ENCODE measurements at places on chromosomes 4 and X.

DNA sequence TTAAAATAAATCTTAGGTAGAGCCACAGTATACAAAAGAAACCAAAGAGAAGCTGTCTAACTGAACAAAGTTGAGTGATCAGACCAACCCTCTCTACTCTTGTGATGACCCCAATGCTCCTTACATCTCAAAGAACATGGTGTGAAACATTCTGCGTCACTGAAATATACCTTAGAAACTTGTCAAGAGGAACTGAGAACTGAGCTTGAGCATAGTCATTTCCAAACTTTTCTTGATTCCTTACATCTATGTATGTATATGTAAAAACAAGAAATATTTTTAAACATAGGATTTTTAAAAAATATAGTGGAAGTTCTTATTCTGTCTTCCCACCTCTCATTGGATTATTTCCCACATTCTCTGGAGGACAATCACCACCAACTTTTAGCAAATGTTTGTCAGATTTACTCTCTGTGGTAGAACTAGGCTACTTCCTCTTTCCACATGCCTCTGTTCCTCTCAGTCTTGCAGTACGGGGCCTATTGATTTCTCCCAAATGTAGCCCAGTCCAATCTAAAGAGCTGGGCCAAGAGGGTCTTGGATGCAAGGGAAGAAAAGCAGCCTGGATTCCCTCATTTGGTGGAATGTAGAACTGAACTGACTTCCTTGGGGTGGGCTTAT lies 98.2 kb upstream of the HHIP start:
- no peak for DNase-seq

GRCh38 chrX:110321670-110322069 lies 3.8 kb upstream of the AMMECR1 start:
- DNase-seq = no peak

GRCh38 chr4:44446191-44446590 lies 2.4 kb downstream of the KCTD8 start:
- DNase-seq = no peak

DNA sequence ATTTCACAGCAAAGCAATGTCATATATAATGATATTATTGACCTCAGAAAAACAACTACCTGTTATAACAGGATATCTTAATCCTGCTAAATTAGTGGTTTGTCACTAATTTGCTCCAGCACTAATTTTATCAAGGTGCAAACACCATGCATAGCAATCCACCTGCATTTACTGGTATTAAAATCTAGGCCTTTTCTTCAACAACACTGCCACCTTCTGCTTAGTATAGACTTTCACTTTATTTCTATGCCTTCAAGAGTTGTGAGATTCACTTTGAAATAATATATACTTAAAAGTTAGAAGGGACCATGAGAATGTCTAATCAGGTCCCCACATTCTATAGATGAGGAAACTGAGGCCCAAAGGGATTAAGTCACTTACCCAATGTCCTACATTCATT lies 82.1 kb upstream of the IQCM start:
- no peak for DNase-seq

- no peak for DNase-seq
These were observed 8.5 kb upstream of the LHFPL1 start for GRCh38 chrX:112688242-112688641.

GRCh38 chrX:99703473-99703872 lies 706.6 kb downstream of the PCDH19 start:
- DNase-seq = no peak

GRCh38 chr4:74370912-74371311 lies 6.0 kb downstream of the EREG start:
- peak; percentile 46 for DNase-seq

- DNase-seq = no peak
These were observed 1144.1 kb upstream of the IGFBP7 start for GRCh38 chr4:58254291-58254690.

DNA sequence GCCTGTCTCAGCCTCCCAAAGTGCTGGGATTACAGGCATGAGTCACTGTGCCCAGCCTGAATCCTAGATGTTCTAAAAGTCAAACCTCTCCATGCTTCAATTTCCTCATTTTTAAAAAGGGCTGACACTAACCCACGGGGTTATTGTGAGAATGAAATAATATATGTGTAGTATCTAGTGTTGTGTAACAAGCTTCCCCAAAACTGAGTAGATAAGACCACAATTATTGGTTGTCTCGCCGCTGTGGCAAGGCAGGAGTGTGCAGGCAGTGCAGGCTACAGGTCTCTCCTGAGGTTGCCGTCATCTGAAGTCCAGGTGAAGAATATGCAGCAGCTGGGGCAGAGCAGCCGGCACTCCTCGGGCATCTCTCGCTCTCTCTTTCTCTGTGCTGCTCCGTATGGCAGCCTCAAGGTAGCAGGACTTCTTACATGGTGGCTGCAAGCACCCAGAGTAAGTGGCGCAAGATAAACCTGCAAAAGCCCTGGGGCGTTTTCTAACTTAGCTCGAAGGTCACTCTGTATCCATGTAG lies 30.9 kb downstream of the RAB33B start:
- DNase-seq = no peak

- DNase-seq = no peak
These were observed 1718.8 kb upstream of the PCDH10 start for GRCh38 chr4:131430302-131430701.

- DNase-seq = no peak
These were observed 105.7 kb downstream of the AGTR2 start for GRCh38 chrX:116276261-116276660.

DNA sequence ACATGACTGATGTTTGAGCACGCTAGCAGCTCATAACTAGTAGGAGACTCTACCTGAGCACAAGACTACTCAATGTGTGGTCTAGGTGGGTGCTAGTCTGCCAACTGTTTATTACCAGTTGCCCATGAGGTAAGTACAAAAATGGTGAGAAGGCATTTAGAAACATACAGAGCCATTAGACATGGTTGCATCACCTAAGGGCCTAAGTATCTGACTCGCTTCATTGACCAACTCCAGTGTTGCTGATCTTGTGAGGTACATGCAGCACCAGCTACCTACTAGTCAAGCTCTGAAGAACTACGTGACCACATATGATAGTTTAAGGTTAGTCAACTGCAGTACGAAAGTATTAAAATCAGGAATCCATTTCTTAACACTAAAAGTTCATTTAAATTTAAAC lies 39.9 kb downstream of the APBB2 start:
- no peak for DNase-seq

DNA sequence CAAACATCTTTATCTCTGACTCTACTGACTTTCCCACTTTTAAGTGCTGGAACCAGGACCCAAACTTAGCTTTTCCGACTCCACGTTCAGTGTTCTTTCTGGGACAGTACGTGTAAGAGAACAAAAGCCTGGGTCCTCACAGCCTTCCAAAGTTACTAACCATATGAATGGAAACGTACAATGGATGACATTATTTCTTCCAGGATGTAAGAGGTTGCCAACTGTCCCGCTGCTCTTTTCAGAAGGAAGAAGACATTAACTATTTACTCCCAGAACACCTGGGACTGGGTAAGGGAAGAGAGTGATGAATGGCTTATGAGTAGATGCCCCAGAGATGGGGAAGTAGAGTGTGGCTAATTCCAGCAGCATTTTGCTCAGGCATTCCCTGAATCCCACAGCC lies 114.7 kb downstream of the TRAPPC11 start:
- no peak for DNase-seq

- DNase-seq = no peak
These were observed 43.7 kb upstream of the MAPK10 start for GRCh38 chr4:86403575-86403974.

GRCh38 chr4:24266951-24267722 lies 317.2 kb downstream of the DHX15 start:
- DNase-seq = no peak

GRCh38 chr4:2878346-2878745 lies 34.7 kb downstream of the ADD1 start:
- DNase-seq = peak; percentile 53

- no peak for DNase-seq
These were observed 12.4 kb upstream of the NAP1L5 start for GRCh38 chr4:88709989-88710388.

GRCh38 chr4:29047341-29048041 lies 1672.7 kb upstream of the PCDH7 start:
- DNase-seq = no peak

GRCh38 chr4:58849026-58849425 lies 1738.8 kb upstream of the IGFBP7 start:
- no peak for DNase-seq

- peak; percentile 46 for DNase-seq
These were observed 32.3 kb upstream of the AFAP1 start for GRCh38 chr4:7971881-7972500.

DNA sequence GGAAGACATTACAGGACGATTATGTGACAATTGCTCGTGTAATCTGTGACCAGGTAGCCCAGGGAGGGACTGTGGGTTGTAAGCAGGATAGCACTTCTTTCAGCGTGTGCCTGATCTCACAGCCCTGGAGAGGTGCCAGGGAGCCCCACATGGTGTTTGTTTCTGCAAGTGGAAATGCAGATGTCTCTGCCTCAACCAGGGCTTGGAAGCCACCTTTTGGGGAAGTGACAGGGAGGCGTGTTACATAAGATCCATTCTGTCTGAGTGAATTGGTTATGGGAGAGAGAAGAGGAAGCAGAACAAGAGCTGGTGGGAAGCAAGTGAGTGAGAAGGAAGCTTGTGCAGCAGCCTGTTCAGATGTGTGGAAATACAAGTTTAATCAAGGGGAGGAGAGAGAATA lies 104.5 kb upstream of the GATB start:
- DNase-seq = no peak

DNA sequence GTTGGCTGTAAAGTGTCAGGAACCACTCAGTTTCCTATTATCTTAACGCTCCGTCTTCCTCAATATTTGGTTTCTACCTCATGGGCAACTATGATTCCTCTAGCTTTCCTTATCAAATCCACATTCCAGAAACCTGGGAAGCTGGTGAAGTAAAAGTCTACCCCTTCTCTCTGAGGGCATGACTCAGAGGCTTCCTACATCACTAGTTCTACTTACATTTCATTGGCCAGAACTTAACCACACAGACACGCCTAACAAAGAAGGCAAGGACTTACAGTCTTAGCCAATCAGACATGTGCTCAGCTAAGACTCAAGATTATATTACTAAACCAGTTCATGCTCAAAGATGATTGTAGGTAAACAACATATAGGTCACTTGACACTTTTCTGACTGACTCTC lies 30.4 kb downstream of the COX7B2 start:
- no peak for DNase-seq

DNA sequence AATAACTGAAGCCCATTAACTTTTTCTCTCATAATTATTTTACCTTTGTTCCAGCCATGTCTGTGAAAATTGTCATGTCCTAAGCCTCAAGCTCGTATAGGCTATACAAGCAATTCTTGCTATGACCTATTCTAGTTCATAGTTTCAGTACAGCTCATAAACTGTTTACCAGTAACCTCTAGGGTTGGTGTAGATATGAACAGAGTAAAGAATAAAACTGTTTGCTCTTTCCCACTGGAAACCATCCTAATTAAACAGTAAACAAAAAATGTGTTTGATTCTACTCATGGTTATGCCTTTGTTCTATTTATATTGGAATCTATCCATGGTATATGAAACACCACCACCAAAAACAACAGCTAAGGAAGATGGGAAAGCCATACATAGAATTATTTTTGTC lies 1444.0 kb upstream of the PCDH7 start:
- no peak for DNase-seq

DNA sequence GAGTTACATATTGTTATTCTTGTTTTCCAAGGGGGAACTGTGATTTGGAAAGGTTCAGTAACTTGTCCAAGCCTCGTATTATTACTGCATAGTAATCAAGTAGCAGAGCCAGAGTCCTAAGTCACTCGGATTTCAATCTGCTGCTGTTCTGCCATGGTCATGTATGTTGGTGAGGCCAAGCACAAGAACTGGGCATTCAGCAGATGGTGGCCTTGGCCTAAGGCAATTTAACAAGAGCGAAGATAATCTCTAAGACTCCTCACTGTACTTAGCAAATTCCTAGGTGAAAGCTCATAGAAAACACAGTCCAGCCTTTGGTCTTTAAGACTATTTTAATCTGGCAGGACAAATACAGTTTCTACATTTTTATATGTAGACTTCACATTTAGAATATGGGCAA lies 64.8 kb downstream of the NDST3 start:
- DNase-seq = no peak

GRCh38 chr4:176840166-176840565 lies 47.4 kb upstream of the VEGFC start:
- DNase-seq = no peak

DNA sequence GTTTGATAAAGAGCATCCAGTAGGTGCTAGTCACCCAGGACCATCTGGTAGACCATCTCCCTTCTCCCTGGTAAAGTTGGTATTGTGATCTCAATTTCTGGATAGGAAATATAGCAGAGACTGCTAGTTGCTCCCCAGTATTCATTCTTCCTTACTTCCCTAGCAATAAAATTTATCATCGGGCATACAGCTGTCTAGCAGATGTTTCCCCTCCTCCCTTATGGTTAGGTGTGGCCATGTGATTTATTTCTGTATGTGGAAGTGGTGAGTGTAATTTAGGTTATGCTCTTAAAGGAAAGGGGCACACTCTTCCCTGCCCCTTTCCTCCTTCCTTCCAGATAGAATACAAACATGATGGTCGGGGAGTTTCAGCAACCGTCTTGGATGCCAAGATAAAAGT lies 12.3 kb upstream of the KCND1 start:
- no peak for DNase-seq

DNA sequence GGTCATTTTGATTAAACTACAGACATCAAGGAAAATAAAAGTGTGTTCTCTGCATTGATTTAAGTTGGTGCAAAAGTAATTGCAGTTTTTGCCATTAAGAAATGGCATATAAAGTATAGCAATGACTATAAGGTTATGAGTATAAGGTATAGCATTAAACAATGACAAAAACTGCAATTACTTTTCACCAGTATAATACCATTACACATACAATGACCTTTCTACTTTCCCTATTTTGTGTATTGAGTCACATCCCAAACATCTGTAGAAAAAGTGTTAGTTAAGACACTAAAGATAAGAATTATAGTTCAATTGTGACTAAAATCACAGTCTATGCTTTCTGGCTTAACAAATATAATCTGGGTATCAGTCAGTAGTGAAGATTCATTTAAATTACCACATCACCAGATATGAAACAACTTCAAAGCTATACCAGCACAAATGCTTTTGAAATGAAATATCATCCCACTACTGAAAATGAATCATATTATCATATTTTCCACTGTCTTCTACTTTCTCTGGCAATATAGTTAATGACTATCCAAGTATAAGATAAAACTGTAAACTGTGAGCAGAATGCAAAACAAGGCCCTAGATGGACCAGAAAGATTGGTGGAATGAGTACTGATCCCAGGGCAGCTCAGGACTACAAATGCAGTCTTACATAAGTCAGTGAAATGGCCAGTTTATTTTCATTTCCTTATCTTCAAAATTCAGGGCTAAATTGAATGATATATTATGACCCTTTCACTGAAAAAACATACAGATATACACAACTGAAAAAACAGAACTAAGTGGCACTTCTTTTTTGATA lies 241.1 kb downstream of the ANTXR2 start:
- DNase-seq = no peak

GRCh38 chr4:158605393-158605792 lies 66.3 kb downstream of the C4orf46 start:
- no peak for DNase-seq
